Omental fat pad (tissue), 4 donors: ENCODE measurements at places on chromosomes 5 and 9. TPM values are rescaled to one million over a fixed set of nuclear protein-coding genes. Genes with fewer than 3 reads are reported as not detected.

GRCh38 chr5:172035049-172035448, 28.6 kb upstream of the FBXW11 start:
- DNase-seq: no peak

GRCh38 chr9:133472277-133472645, 6.6 kb downstream of the SLC2A6 start:
- no peak for DNase-seq

DNA sequence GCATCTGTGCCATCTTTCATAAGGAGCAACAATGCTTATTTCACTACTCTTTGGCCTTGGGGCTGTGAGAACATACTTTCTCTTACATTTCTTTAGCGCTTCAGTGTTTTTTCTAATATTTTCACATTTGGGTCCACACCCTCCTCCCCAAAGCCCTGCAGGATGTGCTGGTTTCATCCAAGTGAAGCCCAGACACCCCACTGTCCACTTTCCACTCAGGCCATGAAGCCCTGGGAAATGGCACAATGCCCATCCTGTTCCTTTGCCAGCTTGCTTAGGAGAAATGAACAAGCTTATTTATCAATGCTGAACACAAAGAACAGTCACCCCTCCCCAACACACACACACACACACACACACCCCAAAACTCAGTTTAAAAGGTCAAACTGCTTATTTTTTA, 17.3 kb upstream of the TMOD1 start:
- DNase-seq: no peak

- DNase-seq: no peak
These were observed 189.5 kb downstream of the TMEM38B start for GRCh38 chr9:105883847-105884246.

GRCh38 chr5:17912794-17913193, 278.5 kb downstream of the TAF11L14 start:
- DNase-seq: no peak

Gene PCDHA4
- 0.60 TPM for total RNA-seq

Gene FYB1
- 46.2 TPM for total RNA-seq

Gene CDH9
- not detected for total RNA-seq
